ENCODE measurements at places on chromosomes 11 and 22.
A peak's percentile ranks its signal among the peaks of the same experiment; 100 is the strongest.

- DNase-seq = no peak
These were observed 4.3 kb downstream of the CDC42BPG start for GRCh38 chr11:64839887-64840782.

DNA sequence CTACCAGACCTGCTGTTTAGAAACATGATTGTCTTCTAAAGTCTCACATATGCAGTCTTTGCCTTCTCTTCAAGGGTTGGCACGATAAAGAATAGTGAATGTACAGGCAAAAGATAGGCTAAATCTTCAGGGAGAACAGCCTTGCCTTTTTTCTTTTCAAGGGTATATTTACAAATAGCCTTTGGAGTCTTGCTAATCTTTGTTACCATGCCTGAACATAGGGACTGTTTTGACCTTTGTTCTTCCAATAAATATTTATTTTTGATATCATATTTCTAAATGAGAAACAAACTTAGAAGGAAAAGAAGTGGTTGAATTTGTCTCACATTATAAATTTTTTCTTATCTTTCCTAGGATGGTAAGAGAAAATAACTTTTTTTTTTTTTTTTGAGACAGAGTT lies 12.7 kb downstream of the CSTPP1 start:
- DNase-seq = no peak

- DNase-seq = no peak
These were observed 70.2 kb downstream of the NOX4 start for GRCh38 chr11:89420981-89421380.

DNA sequence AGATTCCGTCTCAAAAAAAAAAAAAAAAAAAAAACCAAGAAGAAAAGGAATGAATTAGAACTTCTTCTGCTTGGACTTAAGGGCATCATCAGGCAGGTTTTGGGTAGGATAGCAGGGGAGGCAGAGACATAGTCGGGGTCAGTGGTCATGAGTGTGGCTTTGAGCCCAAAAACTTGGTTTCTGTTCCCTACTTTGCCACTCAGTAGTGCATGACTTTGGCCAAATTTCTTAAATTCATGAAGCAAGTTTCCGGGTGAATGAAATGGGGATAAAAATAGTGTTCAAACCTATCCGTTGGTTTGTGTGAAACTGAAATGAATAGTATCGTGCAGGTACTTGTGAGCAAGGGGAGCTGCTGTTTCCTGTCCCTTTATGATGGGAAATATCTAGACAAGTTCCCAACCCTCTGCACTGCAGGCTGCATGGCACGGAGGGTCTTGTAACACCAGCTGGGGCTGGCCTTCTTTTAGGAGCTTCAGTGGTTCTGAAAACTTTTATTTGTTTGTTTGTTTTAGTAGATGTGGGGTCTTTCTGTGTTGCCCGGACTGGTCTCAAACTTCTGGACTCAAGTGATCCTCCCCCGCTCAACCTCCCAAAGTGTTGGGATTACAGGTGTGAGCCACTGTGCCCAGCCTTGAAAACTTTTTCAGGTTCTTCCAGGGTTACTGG lies 18.4 kb downstream of the NEAT1 start:
- DNase-seq = peak; percentile 36

DNA sequence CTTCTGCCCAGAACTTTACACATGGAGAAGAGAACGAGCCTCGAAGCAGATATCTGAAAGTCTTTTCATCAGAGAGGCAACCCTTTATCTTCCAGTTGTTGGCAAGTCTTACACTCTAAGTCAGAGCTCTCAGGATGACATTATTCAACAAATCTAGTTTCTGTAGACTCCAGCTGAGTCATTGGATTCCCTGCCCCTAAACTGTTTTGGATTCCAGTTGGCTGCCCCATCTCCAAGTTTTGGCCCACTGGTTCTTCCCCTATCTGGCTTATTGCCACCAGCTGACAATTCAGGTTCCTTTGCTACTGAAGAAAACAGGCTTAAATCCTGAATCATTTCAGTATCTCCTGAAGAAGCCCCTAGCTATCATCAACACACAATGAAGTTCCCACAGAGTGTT lies 14.2 kb downstream of the SAAL1 start:
- no peak for DNase-seq

DNA sequence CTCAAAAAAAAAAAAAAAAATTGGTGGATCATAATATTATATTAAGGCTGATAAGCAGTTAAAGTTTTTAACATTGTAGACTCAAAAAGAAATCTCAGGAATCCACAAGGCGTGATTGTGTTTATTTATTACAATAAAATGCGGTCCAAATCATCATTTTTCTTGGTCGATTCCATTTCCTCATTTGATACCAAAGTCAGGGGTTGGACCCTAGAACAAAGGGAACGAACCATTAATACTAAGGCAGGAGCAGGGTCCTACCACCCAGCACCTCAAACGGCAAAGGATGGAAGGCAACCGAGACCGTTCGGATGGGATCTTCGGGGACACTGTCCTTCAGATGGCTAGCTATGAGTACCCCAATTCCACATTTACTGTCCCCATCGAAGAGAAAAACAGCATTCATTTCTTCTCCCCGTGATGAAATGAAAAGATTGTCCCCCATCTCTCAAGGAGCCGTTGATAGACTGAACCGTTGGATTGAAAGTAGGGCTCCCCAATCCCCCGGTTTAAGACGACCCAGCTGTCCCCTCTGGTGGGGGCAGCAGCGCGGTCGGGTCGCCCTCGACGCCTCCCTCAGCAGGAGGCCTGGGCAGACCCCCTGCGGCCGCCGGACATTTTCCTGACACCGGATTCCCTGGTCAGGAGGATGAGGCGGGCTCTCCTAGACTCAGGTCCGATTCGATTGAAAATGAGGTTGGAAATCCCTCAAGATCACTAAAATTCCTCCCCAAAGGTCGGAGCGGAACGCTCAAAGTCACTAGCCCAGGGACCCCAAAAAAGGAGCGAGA lies 607 bp downstream of the DMC1 start:
- no peak for DNase-seq

- peak; percentile 93 for DNase-seq
These were observed 5.3 kb downstream of the OMP start for GRCh38 chr11:77107950-77108349.

DNA sequence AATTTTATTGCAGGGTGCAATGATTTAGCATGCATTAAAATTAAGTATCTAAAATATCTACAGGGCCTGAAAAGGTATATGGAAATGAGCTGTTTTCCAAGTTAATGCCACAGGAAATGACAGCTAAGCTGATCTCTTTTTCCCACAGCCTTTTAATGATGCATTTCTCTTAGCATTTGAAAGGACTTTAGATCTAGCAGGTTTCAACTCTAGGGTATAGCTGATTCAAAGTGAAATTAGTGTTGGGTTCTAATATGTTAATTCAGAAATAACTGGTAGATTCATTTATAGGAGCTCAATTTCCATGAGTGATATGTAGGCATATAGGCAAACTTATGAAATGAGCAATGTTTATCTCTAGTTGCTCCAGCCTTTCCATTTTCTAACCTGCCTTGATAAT lies 274.2 kb downstream of the CASP12 start:
- DNase-seq = peak; percentile 9

GRCh38 chr11:104772806-104773241 lies 125.4 kb downstream of the CASP12 start:
- DNase-seq = peak; percentile 92

- DNase-seq = no peak
These were observed 67.0 kb downstream of the PPP6R3 start for GRCh38 chr11:68527585-68527984.

DNA sequence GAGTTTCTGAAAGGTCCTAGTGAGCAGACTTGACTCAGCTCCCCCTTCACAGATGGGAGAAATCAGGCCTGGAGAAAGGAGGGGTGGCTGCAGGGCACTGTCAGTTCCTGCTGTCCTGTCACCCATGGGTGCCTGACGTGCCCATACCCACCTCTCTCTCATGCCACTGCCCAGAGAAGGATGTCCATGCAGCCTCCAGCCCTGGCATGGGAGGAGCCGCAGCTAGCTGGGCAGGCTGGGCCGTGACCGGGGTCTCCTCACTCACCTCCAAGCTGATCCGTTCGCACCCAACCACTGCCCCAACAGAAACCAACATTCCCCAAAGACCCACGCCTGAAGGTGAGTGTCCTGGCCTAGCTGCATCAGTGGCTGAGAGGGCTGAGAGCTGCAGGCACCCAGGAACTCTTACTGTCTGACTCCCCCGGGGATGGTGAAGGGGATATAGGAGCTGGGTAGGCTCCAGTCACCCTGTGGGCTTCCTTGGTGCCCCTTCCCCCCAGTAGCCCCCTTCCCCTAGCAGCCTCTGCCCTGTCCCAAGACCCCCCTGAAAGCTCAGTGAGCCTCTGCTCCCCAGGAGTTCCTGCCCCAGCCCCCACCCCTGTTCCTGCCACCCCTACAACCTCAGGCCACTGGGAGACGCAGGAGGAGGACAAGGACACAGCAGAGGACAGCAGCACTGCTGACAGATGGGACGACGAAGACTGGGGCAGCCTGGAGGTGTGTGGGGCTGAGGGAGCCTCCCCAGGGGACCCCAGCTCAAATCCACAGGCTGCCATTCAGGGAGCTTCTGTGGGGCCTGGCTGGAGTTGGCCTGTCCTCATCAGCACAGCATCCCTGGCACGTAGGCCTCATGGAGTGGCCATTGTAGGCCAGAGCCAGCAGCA lies 11.8 kb downstream of the SCYL1 start:
- DNase-seq = no peak

DNA sequence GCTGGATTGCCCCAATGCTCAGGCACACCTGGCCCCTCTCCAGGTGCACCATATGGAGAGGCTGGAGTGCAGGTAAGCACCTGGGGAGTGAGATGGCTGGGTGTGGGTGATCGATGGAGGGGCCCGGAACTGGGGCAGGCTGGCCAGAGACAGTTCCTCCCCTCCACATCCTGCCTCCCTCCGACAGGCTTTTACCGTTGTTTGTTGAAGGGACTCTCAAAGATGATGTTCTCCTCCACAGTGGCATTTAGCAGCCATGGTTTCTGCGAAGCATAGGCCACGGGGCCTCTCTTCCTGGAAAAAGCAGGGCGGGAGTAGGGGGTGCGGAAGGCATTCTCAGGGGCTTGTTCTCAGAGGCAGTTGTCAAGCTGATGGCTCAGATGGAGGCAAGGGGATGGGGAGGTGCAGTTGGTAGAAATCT lies 25.9 kb upstream of the KCNJ11 start:
- no peak for DNase-seq

DNA sequence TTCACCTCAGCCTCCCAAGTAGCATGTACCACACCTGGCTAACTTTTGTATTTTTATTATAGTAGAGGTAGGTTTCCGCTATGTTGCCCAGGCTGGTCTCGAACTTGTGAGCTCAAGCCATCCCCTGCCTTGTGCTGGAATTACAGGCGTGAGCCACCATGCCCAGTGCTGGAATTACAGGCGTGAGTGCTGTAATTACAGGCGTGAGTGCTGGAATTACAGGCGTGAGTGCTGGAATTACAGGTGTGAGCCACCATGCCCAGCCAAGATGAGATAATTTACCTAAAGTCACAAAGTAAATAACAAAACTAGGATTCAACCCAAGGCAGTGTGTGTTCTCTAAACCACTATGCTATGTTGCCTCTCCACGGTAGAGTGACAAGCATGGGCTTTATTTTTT lies 3.6 kb upstream of the UBXN1 start:
- no peak for DNase-seq

DNA sequence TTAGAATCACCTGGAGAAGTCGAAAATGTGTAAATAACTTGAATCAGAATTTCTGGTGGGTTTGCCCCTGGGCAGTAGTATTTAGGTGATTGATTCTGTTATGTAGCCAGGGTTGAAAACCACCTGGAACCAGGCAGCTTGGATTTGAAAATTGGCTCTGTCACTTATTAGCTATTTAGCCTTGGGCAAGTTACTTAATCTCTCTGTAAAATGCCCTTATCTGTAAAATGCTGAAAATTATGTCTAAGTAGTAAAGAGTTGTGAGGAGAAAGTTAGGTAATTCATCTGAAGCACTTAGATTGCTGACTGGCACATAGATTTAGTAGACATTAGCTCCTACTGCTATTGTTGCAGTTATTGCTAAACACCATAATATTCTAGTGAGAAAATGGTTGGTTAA lies 49.3 kb downstream of the PPME1 start:
- DNase-seq = no peak

- DNase-seq = no peak
These were observed 389.1 kb downstream of the NXPE2 start for GRCh38 chr11:115067471-115067870.

GRCh38 chr11:18761741-18762140 lies 29.9 kb downstream of the PTPN5 start:
- no peak for DNase-seq

DNA sequence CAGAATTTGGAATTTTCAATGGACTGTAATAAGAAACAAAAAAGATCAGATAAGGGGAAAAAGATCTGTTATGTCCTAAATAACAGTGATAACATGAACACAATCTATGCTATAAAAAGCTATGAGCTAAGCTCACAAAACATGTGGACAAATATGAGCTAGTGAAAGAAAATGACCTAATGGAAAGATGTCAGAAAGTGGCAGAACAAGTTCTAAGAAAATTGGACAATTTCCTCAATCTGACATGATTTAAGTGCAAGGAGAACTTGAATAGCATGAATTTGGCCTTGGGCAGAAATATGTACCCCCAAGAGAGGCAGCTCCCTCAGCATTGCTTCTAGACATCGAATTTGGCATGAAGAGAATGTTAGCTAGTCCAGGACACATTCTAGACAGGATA lies 212.0 kb upstream of the PGR start:
- no peak for DNase-seq

GRCh38 chr11:31812383-31813381 lies 1.6 kb upstream of the PAX6 start:
- no peak for DNase-seq

DNA sequence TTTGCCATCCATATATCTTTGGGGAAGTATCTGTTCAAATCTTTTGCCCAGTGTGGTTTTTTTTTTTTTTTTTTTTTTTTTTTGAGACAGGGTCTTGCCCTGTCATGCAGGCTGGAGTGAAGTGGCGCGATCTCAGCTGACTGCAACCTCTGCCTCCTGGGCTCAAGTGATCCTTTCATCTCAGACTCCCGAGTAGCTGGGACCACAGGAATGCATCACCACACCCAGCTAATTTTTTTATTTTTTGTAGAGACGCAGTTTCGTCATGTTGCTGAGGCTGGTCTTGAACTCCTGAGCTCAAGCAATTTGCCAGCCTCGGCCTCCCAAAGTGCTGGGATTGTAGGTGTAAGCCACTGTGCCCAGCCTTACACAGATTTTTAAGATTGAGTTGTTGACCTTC lies 4.8 kb upstream of the FAM118A start:
- DNase-seq = no peak

- no peak for DNase-seq
These were observed 18.6 kb upstream of the FGF3 start for GRCh38 chr11:69837791-69838190.

- no peak for DNase-seq
These were observed 142.3 kb downstream of the NXPE2 start for GRCh38 chr11:114820621-114821020.

DNA sequence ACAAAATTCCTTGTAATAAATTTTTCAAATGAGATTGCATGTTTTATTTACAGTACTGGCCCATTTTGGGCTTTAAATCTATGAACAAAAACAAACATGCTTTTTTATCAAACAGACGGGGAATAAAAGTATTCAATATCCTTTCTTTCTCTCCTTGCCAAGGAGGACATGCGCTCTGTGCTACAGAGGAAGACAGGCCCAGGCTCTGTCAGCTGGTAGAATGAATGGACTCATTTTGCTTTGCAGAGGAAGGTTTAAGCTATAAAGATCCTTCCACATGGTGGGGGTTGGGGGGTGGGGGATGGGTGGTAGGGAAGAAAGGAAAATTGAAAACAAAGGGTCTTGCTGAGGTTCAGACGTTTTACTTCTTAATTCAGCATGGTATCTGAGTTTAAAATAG lies 575.6 kb downstream of the INSC start:
- DNase-seq = no peak

- DNase-seq = no peak
These were observed 789.4 kb downstream of the OPCML start for GRCh38 chr11:132742929-132743328.

Measured in LHCN-M2 (cell line).